ENCODE measurements at places on chromosomes 2 and 18. TPM values are rescaled to one million over a fixed set of nuclear protein-coding genes. Genes with fewer than 3 reads are reported as not detected.

KIAA2012 gene
- polyA plus RNA-seq, result 0.69 TPM

- no peak for DNase-seq
Measured at GRCh38 chr2:232781765-232782164, 5.4 kb upstream of the KCNJ13 start.

DNA sequence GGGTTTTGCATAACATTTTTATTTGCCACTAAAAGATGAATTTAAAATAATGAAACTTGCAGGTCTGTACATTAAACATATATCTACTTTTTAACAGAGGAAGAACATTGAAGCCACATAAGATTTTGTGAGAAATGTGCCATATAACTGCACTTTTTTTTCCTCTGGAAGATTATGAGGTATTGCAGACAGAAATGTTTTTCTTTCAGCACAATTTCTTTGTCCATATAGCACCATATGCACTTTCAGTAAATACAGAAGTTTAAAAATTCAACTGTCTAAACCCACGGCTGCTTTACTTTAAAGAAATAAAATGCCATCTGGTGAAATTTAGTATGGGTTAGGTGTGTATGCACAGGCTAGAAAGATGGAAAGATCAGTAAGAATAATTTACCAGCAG, 470 bp upstream of the FAP start:
- no peak for DNase-seq

DNA sequence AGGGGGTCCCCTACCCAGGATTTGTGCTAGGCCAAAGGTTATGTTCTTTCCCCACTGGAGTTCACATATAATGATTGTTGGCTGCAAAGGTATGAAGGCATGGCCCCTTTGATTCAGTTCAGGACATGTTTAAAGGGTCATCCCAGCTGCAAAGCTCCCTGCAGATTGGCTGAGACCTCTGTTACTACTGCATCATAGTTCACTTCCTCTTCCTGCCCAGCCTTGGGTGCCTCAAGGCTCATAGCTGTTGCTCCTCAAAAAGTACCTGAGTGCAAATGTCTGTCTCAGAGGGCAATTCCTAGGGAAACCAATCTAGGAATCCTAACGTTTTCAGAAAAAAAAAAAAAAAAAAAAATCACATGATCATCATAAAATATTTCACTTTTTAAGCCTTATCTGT, 125.1 kb downstream of the ATL2 start:
- no peak for DNase-seq

DNA sequence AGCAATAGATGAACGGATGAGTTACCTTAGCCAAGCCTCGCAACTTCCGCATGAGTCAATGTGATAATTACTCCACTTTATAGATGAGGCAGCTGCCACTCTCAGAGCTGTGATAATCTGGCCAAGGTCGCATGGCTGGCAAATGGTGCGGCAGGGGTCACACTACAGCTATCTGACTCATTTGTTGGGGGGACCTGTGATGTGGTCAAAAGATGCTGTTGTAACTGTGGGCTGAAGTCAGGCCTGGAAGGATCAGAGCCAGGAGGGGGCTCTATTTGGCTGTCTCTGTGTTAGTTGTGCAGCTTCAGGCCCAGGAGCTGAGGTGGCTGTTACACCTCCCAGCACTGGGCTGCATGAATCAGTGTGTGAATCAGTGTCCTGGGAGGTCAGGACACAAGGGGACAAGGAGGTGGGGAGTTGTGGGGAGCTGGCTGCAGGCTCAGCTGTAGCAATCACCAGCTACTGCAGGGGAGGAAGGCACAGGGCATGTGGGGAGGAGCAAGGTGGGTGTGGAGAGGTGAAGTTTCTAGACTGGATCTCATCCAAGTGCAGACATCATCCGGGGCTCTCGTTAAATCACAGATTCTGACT, 33.1 kb downstream of the NGEF start:
- no peak for DNase-seq

EFEMP1 gene
- polyA plus RNA-seq, result 127 TPM

DNA sequence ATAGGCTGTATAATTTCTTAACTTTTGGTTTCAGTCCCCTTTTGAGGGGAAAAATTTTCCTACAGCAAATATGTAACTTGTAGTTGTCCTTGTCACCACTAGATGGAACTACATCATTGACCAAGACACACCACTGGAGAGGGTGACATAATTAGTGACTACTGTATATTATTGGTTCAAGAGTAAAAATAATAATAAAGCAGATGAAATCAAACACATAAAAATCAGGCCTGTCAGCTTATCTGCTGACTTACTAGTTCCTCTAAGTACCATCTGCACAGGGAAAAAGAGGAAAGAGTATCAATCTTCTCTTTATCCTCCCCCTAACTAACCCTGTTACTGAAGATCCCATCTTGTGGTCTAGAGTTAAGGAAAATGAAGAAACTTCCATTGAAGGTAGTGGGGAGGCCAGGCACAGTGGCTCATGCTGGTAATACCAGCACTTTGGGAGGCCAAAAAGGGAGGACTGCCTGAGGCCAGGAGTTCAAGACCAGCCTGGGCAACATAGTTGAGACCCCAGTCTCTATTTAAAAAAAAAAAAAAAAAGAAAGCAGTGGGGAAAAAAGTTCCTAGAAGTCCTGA, 29.6 kb upstream of the ENOSF1 start:
- DNase-seq, result peak; percentile 62

CCBE1 gene
- polyA plus RNA-seq, result 8.8 TPM

GRCh38 chr2:119674711-119675500, 4.1 kb upstream of the TMEM177 start:
- DNase-seq, result no peak

GRB14 gene
- polyA plus RNA-seq, result 5.6 TPM

Data from lung (tissue), 17 donors.